ENCODE measurements at places on chromosomes 6 and 20.

DNA sequence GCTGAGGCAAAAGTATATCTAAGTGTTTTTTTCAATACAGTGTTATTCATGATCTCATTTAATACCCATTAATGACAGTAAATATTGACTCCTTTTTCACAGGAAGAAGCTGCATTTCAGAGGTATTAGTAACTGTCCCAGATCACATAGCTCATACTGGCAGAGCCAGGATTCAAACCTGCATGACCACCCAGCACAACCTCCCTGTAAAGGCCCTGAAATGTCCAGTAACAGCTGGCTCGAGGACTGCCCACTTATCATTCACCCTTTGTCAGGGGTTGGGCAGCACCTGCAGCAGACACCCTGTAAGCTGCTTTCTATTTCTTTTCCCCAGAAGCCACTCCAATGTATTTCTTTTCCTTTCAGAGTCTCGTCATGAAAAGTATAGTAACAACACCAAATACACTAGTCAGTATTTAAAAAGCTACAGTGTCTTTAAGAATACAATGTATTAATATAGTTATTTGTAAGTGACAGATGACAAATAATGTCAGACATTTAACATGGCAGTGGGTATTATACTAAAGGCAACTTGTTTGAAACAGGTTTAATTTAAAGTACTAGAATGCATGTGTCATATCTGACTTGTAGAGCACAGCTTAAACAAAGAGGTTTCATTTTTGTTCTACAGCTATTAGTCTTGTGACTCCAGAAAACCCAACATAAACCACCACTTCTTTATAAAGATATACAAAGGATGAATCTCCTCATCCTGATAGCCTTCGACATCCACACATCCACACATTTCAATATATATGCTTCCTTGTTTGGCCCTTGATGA is 841.6 kb upstream of the GJE1 start:
- DNase-seq: no peak

GRCh38 chr6:157569543-157569942 is 188.6 kb downstream of the ZDHHC14 start:
- no peak for DNase-seq

GRCh38 chr6:169990095-169991030 is 238.9 kb downstream of the ERMARD start:
- DNase-seq: no peak

DNA sequence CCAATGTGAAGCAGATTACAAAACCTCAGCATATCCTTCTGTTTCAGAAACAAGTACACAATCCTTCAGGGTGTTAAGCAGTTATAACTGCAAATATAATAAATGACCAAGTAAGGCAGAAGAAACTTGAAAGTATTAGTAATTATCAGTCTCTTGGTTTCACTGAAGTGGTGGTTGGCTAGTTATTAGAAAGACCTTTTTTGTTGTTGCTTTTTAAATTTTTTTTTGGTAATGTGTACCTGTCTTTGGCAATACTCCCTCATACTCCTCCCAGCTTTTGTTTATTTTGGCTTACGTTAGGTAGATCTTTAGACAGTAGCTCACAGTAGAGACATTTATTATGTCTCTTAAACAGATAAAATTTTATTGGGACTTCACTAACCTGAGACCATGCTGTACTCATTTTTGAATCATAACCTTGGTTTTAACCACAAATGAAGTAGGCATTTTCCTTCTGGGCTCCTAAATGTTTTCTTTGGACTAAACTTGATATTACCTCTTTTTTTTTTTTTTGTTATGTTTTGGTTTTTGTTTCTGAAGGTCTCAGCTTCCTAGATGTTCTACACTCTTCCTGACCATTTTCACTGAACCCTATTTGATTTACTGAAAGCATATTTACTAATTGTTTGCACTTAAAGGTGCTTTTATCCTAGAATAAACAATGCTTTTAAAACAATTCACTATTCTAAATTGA is 6.4 kb downstream of the CD2AP start:
- DNase-seq: no peak

DNA sequence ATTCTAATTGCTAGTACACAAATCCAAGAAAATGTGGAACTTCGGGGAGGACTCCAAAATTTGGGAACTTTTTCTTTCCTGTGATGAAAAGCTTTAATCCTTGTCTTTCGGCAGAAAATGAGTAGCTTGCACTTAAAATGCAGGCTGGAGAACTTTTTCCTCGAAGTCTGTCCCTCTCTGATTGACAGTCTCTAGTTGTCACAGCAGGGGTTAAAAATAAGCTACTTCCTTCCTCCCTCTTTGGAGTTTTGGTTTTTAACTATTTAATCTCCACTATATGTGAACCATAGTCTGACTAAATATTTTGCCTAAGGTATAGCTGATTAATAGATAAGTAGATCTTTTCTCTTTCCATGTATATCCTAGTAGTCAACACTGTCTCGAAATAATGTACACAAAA is 66.8 kb upstream of the MBOAT1 start:
- DNase-seq: no peak

- no peak for DNase-seq
Observed at GRCh38 chr6:5004373-5005037, 668 bp upstream of the RPP40 start.

- DNase-seq: no peak
Observed at GRCh38 chr6:63496361-63496804, 75.9 kb upstream of the LOC128125822 start.

- DNase-seq: no peak
Observed at GRCh38 chr20:34104059-34104458, 8.0 kb downstream of the EIF2S2 start.

DNA sequence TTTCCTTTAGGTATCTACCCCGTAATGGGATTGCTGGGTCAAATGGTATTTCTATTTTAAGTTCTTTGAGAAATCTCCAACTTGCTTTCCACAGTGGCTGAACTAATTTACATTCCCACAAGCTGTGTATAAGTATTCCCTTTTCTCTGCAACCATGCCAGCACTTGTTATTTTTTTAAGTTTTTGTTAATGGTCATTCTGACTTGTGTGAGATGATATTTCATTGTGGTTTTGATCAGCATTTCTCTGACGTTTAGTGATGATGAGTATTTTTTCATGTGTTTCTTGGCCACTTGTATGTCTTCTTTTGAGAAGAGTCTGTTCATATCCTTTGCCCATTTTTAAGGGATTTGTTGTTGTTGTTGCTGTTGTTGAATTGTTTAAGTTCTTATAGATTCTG is 871.1 kb downstream of the KIF16B start:
- DNase-seq: no peak

Measured in NCI-H1092 (cell line).